Fibroblast of the aortic adventitia (primary cell): ENCODE measurements at places on chromosomes 1 and 21.

- DNase-seq, result no peak
Measured at GRCh38 chr1:198968866-198969265, 330.0 kb downstream of the PTPRC start.

- peak; percentile 20 for DNase-seq
Measured at GRCh38 chr1:21818656-21819055, 6.6 kb downstream of the LDLRAD2 start.

DNA sequence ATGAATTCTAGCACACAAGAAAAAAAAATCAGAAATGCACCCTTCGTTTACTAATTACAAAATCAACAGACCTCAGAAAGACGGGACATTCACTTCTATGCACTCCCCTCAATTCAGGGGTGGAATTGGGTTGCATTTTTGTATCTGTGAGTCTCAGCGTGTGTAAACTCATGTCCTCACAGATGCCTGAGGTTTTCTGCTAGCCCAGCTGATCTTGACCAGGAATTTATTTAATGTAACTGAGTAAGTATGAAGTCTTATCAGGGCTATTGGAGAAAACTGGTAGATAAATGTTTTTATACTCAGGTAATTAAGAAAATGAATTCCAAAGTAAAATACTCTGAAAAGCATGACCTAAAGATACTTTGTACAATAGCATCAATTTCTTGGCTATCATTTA lies 167.7 kb downstream of the RUNX1 start:
- DNase-seq, result peak; percentile 68

- no peak for DNase-seq
Measured at GRCh38 chr1:177442584-177442983, 271.8 kb downstream of the BRINP2 start.

- DNase-seq, result no peak
Measured at GRCh38 chr21:37575580-37575979, 209.0 kb downstream of the DYRK1A start.

DNA sequence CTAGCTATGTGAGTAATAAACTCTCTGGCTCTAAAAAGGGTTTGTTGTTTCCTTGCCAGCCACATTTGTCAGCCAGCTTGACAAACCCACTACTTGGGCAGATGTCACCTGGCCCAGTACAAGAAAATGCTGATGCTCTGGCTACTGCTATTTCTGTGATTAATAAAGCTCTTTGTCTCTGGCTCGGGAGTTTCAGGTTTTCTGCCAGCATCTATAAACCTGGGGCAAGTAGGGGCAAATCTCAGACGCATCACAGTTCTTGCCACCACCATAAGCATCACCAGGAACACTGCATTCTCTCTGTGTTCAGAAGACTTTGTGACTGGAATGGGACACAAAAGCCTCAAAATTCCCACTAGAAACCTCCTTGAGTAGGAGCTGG lies 2.5 kb downstream of the ITLN2 start:
- no peak for DNase-seq

GRCh38 chr1:66764994-66765578 lies 12.8 kb downstream of the DYNLT5 start:
- peak; percentile 75 for DNase-seq

- no peak for DNase-seq
Measured at GRCh38 chr1:56468518-56468917, 110.8 kb downstream of the PLPP3 start.

DNA sequence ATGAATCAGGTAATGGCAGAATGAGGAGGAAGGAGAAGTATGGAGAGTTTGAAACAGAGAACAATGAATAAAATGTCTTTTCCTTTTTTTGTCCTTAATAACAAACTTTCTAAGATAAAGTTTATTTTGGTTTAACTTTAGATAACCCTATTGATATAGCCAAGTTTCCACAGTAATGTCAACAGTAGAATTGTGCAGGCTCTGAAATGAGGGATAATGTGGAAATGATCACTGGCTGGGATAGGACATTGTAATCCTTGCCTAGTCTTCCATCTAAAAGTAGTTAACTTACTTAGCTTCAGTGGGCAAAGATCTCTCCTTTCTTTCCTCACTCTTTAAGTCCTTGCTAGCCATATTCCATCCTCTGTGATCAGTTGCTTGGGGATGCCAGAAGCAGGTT lies 52.8 kb downstream of the NTMT2 start:
- DNase-seq, result no peak
